ENCODE measurements at places on chromosomes 2 and 18.

DNA sequence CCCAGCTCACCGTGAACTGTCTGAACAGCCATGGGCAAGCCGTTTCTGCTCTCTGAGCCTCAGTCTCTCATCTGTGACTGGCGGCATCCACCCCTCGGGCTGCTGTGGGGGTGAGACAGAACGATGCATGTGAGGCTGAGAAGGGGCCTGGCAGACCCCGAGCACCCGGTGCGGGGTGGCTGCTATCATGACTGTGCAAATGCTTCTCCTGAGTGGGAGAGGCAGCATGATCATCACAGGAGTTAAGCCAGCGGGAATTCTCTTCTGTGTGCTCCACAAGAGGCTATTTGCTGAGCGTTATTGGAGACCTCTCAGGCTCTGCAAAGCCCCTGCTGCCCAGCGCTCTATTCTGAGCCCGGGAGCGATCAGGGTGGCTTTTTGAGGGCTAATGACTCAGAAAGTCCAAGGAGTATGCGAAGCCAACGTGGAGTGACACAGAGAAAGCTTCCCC lies 45.8 kb upstream of the ID2 start:
- DNase-seq = peak; percentile 57

- no peak for DNase-seq
Measured at GRCh38 chr2:97844311-97844859, 131.0 kb downstream of the ZAP70 start.

- DNase-seq = no peak
Measured at GRCh38 chr2:207505171-207505570, 24.6 kb upstream of the CREB1 start.

- no peak for DNase-seq
Measured at GRCh38 chr2:54899576-54900200, 150.6 kb downstream of the RTN4 start.

Measured in urothelium cell line (cell line).